ENCODE measurements at places on chromosomes 6 and 20. TPM values are rescaled to one million over a fixed set of nuclear protein-coding genes. Genes with fewer than 3 reads are reported as not detected.

DNA sequence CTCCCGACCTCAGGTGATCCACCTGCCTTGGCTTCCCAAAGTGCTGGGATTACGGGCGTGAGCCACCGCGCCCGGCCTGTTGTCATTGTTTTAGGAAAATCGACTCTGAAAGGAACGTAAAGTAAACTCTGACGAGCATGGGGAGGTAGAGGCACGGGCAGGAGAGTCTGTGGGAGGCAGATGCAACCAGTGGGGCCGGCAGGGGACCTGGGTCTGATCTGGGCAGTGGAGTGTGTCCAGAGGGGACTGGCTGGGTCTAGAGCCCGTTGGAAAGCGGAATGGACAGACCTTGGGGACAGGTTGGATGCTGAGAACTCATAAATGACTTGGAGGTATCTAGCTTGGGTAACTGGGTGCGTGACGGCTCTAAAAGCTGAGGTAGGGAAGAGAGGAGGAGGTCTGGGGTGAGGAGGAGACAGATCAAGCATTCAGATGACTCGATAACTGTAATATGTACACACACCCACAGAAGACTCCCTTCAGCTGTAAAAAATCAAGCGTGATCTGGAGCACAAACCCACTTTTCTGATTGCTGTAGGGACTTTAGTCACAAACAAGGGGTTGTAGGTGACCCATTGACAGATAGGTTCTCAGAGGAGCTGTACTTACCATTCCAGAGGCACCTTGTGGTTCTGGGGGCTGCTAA lies 22.4 kb downstream of the MANBAL start:
- no peak overlapping the region for H3K27ac ChIP-seq
- DNase-seq = no peak
- peaks cover 12% of the 10 kb centered on the region for H3K4me1 ChIP-seq
- no peak overlapping the region for H3K4me3 ChIP-seq

DNA sequence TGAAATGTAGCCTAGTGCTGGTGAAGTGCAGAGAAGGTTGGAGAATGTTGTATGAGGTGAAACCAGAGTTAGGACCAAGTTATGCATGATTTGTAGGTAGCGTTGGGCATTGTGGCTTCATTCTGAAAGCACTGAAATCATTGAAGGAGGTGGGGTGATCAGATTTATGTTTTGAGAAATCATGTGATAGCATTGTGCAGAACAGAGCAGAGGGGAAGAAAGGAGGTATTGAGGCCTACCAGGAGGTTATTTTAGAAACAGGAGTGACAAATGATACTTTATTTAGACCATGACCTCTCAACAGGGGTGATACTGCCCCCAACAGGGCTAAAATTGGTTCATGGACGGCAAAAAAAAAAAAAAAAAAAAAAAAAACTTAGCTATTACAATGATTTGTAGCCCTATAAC lies 15.6 kb upstream of the HMGN3 start:
- no peak for DNase-seq
- no peaks in the 10 kb centered on the region for H3K36me3 ChIP-seq
- no peak overlapping the region for H3K4me3 ChIP-seq
- peaks cover 8% of the 10 kb centered on the region for H3K4me1 ChIP-seq

GRCh38 chr6:169555971-169556617 lies 145.7 kb downstream of the WDR27 start:
- no peak overlapping the region for H3K27ac ChIP-seq
- no peaks in the 10 kb centered on the region for H3K27me3 ChIP-seq
- H3K4me3 ChIP-seq = no peak overlapping the region
- no peaks in the 10 kb centered on the region for H3K4me1 ChIP-seq
- no peak for DNase-seq

DNA sequence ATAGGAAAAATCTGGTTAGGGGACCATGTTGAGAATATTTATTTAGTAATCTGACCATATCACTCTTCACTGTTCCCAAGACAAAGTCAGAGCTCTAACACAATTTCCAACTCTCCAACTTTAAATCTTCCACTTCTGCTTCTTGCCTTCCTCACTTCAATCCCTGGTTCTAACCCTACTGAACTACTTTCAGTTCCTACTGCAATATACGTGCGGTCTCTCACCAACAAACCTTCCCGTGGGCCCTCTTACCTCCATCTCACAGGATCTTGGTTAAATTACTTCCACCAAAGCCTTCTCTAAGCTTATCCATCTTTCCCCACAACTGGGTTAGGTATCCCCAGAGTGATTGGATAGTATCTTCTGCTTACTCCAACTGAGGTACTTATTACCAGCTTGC lies 8.0 kb downstream of the EIF2S2 start:
- H3K27me3 ChIP-seq = no peaks in the 10 kb centered on the region
- peaks cover 17% of the 10 kb centered on the region for H3K4me1 ChIP-seq
- peaks cover 76% of the 10 kb centered on the region for H3K36me3 ChIP-seq

GRCh38 chr6:158253248-158253647 lies 59.0 kb upstream of the TULP4 start:
- no peak overlapping the region for H3K27ac ChIP-seq
- H3K36me3 ChIP-seq = no peaks in the 10 kb centered on the region
- peaks cover 30% of the 10 kb centered on the region for H3K4me1 ChIP-seq
- no peak overlapping the region for H3K4me3 ChIP-seq
- no peak for DNase-seq
- H3K27me3 ChIP-seq = no peaks in the 10 kb centered on the region

DNA sequence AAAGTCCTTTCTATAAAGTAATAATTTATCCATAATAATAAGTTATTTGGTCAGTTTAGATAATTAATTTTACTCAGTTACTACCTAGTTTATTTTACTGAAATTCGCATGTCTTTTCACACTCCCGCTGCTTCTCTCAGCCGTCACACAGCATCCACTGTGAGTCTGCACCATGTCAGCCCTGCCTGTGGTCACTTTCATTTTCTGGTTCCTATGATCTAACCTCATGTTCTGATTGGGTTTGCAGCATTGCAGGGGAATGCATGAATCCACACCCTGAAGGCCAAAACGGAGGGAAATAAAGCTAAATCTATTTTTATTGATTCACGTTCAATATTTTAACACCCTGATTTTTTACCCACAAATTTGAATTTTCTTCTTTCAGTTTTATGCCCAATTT lies 47.4 kb downstream of the PDE10A start:
- no peaks in the 10 kb centered on the region for H3K27me3 ChIP-seq
- no peaks in the 10 kb centered on the region for H3K36me3 ChIP-seq
- peak overlapping the region; percentile 58 for H3K27ac ChIP-seq
- no peak for DNase-seq
- no peaks in the 10 kb centered on the region for H3K4me1 ChIP-seq
- H3K4me3 ChIP-seq = peak overlapping the region; percentile 53

DNA sequence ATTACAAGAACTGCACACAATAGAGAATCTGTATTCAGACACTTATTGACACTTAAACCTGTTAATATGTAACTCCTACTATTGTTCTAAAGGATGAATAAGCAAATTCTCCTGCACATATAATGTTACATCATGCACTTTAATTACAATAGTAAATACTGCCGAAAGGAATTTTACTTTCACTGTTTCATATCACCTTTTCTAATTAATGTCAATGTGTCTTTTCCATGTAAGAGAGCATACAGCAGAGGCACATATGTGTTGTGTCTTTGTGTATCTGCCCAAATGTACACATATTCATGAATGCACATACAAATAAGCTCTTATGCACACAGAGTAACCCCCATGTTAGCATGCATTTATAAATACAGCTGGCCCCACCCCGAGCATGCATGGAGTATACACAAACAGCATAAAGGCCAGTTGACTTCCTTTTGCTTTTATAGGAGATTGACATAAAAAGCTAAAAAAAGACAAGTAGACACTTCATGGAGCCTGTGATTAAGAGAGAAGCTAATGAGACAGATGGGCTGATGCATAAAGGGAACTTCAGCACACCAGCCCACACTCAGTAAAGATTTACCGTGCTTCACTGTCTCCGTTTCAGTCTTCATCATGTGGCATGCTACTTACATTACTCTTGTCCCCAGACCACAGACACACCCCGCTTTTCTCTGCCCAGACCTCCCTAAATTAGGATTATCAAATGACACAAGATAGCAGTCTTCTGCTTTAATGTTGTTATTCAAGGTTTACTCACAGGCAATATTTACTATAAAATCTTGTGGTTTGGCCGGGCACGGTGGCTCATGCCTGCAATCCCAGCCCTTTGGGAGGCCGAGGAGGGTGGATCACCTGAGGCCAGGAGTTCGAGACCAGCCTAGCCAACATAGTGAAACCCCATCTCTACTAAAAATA lies 184.6 kb downstream of the ATXN1 start:
- no peak for DNase-seq
- no peak overlapping the region for H3K27ac ChIP-seq
- H3K4me1 ChIP-seq = no peaks in the 10 kb centered on the region

GRCh38 chr20:4820806-4821518 lies 99.3 kb downstream of the PRND start:
- no peak overlapping the region for H3K4me3 ChIP-seq
- peaks cover 35% of the 10 kb centered on the region for H3K27me3 ChIP-seq
- no peak overlapping the region for H3K27ac ChIP-seq
- peaks cover 14% of the 10 kb centered on the region for H3K4me1 ChIP-seq
- DNase-seq = no peak

GRCh38 chr6:135905604-135906300 lies 54.3 kb downstream of the PDE7B start:
- no peaks in the 10 kb centered on the region for H3K36me3 ChIP-seq
- no peaks in the 10 kb centered on the region for H3K27me3 ChIP-seq
- DNase-seq = no peak

DNA sequence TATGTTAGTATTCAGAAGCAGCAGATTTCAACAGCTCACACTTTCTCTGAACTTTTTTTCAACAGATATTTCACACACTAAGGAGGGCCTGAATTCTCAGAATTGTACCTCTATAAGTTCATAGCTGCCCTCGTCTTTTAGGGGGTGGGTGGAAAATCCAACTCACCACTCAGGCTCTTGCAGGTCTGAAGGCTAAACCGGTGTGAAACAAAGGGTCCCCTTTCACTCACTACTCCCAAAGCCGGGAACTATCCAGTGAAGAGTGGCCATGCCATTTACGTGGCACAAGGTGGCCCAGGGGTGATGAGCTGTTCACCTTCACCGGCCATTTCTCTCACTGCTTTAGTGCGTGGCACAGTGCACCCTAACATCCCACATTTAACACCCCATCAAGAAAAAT lies 24.2 kb downstream of the TBC1D7 start:
- peak overlapping the region; percentile 34 for H3K27ac ChIP-seq
- no peaks in the 10 kb centered on the region for H3K27me3 ChIP-seq
- no peak for DNase-seq
- H3K4me1 ChIP-seq = peaks cover 28% of the 10 kb centered on the region

DNA sequence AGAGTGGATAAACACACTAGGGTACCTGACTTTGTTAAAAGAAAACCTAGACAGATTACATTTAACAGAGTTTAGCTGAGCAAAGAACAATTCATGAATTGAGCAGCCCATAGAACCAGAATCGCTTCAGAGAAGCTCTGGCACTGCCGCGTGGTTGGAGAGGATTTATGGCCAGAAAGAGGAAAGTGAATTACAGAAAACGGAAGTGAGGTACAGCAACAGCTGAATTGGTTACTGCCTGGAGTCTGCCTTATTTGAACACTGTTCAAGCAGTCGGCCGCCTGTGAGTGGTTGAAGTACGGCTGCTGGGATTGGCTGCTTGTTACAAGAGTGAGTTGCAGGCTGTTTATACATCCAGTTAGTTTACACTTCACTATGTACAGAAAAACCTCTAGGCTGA lies 253.8 kb upstream of the CDYL start:
- no peaks in the 10 kb centered on the region for H3K27me3 ChIP-seq
- no peak overlapping the region for H3K27ac ChIP-seq
- no peak for DNase-seq
- H3K4me3 ChIP-seq = no peak overlapping the region
- no peaks in the 10 kb centered on the region for H3K4me1 ChIP-seq
- H3K36me3 ChIP-seq = no peaks in the 10 kb centered on the region

DNA sequence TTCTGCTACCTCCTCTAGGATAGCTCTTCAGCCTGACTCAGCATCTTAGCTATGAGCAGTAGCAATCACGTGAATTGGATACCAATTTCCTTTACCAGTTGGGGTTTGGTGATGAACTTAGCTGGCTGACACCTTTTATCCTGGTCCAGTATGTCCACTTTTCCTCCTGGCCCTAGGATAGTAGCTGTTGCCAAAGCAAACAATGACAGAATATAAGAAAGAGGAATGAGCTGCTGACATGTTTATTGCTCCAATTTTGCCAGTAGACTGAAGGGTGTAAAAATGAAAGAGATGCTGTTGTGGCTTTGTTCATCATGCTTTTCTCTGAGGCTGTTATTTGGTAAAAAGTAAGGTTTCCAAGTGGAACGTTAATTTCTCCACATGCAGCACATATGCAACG lies 168.3 kb upstream of the JAG1 start:
- no peaks in the 10 kb centered on the region for H3K27me3 ChIP-seq
- no peaks in the 10 kb centered on the region for H3K36me3 ChIP-seq
- DNase-seq = no peak
- no peak overlapping the region for H3K4me3 ChIP-seq
- H3K4me1 ChIP-seq = no peaks in the 10 kb centered on the region

GRCh38 chr20:41369673-41370072 lies 3.1 kb upstream of the EMILIN3 start:
- no peak for DNase-seq
- H3K4me1 ChIP-seq = no peaks in the 10 kb centered on the region
- no peaks in the 10 kb centered on the region for H3K36me3 ChIP-seq
- H3K27me3 ChIP-seq = peaks cover 29% of the 10 kb centered on the region

GRCh38 chr6:16402581-16402900 lies 164.2 kb downstream of the GMPR start:
- H3K4me3 ChIP-seq = no peak overlapping the region
- H3K4me1 ChIP-seq = peaks cover 4% of the 10 kb centered on the region
- DNase-seq = no peak
- no peaks in the 10 kb centered on the region for H3K36me3 ChIP-seq
- H3K27me3 ChIP-seq = no peaks in the 10 kb centered on the region

DNA sequence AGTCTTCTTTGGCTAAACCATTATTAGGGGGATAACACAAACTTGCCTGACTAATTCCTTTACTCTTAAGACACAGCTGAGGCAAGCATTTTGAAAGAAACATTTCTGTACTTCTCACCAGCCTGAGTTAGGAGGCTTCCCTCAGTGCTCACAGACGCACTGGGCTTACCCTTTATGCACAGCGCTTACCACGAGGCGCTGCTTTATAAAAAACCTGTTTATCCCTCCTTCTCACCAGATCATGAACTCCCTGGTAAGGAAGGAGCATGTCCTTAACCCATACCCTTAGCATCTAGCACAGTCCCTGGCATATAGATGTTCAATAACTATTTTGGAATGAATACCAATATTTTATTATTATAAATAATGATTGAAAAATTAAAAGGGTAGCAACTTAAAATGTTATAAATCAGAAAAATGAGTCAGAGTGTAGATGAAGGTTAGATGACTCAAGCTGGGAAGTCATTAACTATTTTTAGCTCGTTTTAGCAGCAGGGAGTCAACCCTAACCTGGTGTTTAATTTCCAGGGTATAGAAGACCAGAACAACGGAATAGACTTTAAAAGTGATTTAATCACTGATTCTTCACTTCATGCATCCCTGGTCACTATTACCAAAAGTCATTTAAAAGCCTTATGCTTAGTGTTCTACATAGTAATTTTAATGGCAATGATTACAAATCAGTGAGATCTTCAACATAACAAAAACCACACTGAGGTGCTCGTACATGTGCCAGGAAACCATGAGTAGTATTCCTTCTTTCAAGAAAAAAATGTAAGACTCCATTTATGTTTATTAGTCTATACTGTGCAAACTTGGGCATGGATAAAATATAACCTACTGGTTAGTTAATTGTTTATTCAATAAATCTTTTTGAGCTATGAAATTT lies 4.1 kb upstream of the TPD52L1 start:
- peak overlapping the region; percentile 87 for H3K27ac ChIP-seq
- peaks cover 27% of the 10 kb centered on the region for H3K4me1 ChIP-seq
- no peaks in the 10 kb centered on the region for H3K27me3 ChIP-seq
- no peak for DNase-seq

Gene BCAS4
- total RNA-seq = 1.9 TPM

Gene PHACTR1
- total RNA-seq = 2.3 TPM

Gene PLCB1
- total RNA-seq = 4.2 TPM

Gene RSPO3
- 28.3 TPM for total RNA-seq

Gene CRISP2
- total RNA-seq = not detected

Gene LMBRD1
- total RNA-seq = 30.1 TPM

Gene IL20RA
- 0.07 TPM for total RNA-seq

Gene PTPRT
- total RNA-seq = 0.04 TPM

All from psoas muscle (tissue), 8 donors.